ENCODE measurements at places on chromosomes 3 and 15.

DNA sequence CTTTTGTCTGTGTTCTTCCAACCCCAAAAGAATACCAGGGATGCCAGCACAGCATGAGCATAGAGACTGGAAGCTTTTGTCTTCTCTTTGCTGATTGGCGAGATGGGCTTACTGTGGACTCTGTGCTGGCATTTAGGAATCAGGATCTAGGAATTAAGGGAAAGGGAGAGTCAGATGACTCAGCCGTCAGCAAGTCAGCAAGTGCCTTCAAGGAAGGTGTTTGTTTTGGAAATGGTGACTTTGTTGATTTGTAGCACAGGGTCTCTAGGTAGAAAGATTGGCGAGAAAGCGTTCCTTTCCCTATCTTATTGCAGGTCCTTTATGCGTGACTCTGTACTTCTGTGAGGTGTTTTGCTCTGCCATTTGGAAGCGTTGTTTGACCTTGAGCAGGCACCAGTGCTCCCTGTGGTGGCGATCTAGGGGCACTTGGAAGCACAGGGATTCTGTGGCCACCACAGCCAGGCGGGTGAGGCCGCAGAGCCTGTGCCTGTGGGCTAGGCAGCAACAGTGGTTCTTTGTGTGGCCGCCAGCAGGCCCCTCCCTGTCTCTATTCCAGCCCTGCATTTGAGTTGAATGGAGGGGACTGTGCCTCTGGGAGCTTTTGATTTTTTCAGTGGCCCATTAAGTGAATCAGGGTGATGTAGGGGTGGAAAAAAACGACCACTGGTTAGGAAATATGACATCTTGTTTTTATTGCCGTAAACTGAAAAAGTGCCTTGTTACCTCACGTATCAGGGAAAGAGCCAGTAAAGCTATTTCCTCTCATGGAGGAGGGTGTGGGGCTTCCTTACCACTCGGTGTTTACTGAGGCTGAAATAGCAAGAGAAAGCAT is 19.0 kb downstream of the FAN1 start:
- DNase-seq = no peak

GRCh38 chr3:181952221-181952620 is 240.5 kb downstream of the SOX2 start:
- no peak for DNase-seq

- DNase-seq = no peak
Measured at GRCh38 chr3:88219138-88219792, 69.5 kb downstream of the C3orf38 start.

- DNase-seq = no peak
Measured at GRCh38 chr3:105317841-105318240, 48.9 kb upstream of the ALCAM start.

DNA sequence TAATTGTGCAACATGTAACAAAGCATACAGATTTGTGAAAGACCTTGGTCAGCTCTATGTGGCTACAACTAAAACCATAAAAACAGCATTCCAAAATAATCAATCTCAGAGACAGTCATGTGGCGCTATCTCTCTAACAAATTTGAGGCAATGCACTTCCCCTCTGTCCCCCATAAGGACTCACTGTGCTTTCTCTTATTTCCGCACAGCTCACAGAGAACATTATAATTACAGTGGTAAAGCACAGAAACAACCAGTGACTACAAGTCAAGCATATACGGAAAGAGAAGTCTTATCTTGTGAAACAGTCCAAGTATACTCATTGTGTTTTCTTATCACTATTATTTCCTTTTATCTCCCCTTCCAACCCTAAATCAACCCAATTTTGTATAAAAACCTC is 64.3 kb downstream of the RYK start:
- DNase-seq = no peak

DNA sequence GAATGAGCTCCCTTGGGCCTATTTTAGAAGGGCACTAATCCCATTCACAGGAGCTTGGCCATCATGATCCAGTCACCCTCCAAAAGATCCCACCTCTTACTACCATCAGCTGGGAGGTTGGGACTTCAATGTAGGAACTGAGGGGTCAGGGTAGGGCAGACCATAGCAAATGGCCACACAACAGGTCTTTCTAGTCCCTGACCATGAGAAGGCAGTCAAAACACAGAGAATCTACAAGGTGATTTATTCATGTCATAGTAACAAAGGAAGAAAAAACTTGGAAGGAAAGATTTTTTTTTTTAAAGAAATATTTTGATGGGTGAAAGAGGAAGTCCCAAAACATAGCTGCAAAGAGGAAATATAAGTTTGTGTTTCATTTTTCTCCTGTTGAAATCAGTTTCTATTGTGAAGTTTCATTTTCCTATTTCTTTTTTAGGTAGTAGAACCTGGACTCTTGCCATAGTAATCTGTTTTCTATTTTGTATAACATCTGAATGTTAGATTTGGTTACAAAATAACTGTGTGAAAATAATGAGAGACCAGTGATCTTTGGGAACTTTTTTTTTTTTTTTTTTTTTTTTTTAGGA is 23.5 kb upstream of the TNFSF10 start:
- DNase-seq = no peak

- DNase-seq = no peak
Measured at GRCh38 chr3:175512700-175513099, 653.6 kb downstream of the NAALADL2 start.

DNA sequence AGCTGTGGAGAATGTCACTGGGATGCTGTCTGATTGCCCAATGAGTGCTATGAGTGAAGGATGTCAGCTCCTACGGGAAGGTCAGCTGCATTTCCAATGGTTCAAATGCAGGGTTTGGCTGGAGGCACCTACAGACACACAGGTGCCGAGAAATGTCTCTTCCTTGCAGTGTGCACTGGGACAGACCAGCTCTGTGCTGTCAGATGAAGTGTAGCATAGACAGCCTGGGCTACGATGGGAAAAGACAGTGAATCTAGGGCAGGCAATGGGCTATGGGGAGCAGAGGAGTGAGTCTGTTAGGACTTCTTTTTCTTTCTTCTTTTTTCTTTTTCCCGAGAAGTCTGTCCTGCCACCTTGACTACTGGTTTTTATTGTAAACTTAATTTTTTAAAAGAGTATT is 223.1 kb upstream of the EOMES start:
- DNase-seq = no peak

DNA sequence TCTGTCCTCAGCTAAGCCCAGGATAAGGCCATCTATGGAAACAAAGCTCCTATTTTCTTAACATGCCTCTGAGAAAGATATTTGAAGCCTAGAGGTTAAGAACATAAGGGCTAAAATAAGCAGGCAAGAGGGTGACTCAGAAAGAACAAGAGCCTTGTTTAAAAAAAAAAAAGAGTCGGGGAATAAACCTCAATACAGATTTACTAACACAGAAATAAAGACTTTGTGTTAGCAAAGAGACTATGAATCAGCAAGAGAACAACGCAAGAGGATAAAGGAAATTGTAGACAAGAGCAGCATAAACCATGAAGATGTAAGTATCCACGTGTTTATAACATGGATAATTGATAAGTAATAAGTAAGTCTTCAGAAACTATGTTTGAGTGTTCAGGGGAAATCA is 36.0 kb downstream of the RAB27A start:
- no peak for DNase-seq

- DNase-seq = no peak
Measured at GRCh38 chr3:142999881-143000280, 1.5 kb upstream of the U2SURP start.

DNA sequence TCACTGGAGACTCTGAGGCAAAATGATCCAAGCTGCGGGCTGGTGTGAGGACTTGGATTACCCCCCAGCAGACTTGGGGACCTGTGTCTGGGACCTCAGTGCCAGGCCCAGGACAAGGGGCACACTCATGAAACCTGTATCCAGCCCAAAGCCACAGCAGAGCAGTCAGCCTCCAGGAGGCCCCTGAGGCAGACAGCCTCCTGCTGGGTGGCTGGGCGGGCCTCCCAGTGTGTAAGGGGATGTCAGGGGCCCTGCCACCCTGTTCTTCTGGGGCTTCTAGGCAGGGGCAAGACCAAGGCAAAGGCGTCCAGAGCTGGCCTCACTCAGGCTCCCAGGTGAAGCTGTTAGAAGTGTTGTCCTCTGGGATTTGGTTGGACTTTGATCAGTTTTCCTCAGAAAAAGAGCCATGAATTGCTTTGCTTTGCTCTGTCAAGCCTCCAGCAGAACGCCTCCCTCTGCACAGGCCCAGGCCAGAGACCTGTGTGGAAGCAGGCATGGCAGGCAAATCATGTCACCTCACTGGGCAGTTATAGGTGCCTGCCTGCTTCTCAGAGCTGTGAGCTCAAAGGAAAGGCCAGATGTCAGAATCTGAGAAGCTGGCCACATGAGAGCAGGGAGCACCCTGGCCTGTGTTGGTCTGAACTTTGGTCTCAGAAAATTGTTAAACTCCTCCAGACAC is 77.4 kb downstream of the SMAD6 start:
- no peak for DNase-seq

DNA sequence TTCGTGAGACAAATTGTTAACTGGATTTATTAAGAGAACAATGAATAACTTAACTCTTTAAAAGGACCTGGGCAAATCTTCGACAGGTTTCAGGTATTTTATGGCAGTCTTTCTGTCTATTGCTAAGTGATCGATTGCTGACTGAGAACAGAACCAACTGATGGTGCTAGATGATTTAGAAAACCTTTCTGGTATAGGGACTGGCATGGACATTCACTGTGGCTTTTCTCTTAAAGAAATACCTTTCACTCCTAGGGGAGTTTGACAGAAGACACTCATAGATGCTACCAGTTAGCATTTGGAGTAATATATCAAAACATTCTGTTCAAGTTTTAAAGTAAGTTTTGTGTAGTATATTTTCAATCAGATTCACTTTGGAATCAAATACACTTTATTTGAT is 654 bp downstream of the PPARG start:
- DNase-seq = no peak

- no peak for DNase-seq
Measured at GRCh38 chr15:99130314-99130713, 25.4 kb downstream of the SYNM start.

GRCh38 chr15:98455904-98456303 is 192.4 kb upstream of the IGF1R start:
- DNase-seq = no peak

DNA sequence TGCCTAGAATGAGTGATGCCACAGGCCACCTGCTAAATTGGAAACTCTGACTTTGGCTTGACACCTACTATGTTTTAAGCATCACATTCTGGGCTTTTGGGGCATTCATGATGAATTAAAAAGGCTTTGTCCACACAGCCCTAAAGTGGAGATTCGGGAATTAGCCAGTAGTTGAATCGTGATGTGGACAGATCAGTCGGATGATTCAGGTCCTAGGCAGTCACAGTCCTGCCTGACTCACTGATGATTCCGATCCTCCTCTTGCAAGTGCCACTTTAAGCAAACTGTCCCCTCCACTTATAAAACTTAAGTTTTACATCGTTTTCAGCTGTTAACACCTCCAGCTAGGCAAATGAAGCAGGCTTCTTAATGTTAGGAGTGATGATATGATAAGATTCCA is 75.3 kb downstream of the SYNPR start:
- no peak for DNase-seq

DNA sequence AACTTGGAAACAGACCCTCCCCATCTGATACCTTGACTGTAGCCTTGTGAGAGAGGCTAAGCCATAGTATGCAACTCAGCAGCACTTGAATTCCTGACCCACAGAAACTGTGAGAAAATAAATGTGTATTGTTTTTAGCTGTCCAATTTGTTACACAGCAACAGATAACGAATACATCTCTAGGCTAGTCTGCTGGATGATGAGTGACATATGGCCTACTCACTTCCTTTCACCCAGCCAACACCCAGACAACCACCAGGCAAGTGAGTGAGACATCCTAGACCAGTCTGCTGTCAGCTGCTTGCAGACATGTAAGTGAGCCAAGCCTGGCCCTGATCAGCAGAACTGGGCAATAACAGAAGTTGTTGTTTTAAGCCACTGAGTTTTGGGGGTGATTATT is 19.2 kb upstream of the SMAD6 start:
- DNase-seq = no peak

- no peak for DNase-seq
Measured at GRCh38 chr3:169472259-169472900, 191.1 kb downstream of the MECOM start.

DNA sequence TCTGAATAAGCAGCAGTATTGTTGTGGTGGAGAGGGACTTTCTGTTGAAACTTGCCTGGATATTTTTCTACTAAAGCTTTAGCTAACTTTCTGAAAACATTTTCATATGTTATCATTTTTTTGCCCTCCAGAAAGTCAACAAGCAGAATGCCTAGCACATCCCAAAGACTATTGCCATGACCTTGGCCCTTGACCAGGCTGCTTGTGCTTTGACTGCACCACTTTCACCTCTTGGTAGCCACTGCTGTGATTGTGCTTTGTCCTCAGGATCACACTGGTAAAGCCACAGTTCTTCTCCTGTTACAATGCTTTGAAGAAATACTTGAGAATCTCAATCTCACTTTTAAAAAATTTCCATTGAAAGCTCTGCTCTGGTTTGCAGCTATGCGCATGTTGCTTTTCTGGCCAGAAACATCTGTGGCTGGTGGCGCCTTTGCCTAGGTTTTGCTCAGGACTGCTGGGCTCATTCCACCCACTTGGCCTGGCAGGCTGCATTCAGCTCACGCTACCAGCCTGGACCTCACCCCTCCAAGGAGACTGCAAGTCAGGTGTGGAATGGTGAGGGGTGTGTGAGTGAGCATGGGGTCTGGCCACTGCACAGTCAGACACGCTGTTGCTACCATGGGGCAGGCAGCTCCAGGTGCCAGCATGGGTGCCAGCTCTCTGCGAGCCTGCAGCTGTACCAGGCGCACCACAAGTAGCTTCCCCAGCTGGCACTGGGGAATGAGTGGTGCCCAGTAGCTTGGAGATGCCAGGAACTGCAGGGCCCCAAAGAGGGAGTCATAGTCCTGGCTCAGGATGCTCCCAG is 89.8 kb upstream of the TNFSF10 start:
- DNase-seq = no peak

- DNase-seq = no peak
Measured at GRCh38 chr3:23764407-23764806, 41.3 kb upstream of the UBE2E1 start.

- DNase-seq = no peak
Measured at GRCh38 chr3:109977897-109978296, 640.6 kb upstream of the DPPA4 start.

DNA sequence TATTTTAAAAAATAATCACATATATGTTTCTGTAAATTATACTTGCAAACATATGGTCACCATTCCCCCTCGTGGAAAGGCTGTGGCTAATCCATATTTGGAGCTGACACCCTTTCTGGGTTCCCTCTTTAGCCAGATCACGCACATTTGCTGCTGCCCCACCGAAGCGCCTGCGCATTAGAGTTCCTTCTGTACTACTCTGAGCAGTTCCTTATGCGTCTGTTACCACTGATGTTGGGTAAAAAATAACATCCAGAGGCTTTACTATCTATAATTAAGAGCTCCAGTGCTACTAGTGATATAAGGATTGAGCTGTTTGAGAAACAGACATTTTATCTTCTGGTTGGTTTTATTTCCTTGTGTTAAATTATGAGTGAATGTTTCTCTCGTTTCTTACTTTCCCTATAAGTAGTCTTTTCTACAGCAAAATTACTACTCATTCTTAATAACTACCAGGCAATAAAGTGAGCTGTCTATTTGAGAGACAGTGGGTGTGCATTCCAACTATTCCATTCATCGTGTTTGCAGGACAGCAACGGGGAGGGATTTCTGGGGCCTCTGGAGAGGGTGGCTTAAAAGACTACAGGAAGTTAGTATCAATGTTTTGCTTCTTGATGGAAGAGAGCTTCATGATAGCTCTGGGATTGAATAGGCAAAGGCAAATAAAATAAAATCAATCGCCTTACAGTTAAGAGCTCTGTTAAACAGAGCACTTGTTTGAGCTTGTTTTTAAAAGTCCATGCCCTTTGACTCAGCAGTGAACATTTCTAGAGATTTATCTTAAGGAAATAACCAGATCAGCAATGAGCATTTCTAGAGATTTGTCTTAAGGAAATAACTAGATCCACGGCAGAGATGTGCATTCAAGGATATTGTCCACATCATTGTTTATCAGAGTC is 245.2 kb downstream of the CD47 start:
- no peak for DNase-seq

Measured in thoracic aorta (tissue), 2 donors.